ENCODE measurements at places on chromosomes 6 and 20.

GRCh38 chr6:44808148-44808547 is 420.6 kb downstream of the CDC5L start:
- no peak for DNase-seq

DNA sequence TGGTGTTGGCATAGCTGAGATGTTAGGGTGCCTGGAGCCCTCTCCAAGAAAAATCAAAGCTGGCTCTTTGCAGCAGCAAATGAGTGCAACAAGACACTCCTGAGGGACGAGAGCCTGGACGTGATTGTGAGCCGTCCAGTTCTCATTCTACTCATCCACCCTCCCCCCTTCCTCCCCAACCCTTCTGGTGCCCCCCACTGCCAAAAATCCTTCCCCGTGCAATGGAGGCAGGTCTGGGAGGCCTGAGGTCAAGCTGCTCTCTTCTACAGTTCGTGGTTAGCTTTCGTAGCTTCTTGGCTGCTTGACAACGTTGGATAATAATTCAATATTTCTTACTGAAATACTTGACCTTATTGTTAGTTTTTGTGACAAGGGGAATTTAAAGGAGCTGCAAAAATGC is 185.3 kb upstream of the SUPT3H start:
- DNase-seq, result no peak

- no peak for DNase-seq
Measured at GRCh38 chr20:58094698-58095097, 133.8 kb downstream of the ANKRD60 start.

- peak; percentile 39 for DNase-seq
Measured at GRCh38 chr20:23147964-23148730, 62.0 kb upstream of the CD93 start.

DNA sequence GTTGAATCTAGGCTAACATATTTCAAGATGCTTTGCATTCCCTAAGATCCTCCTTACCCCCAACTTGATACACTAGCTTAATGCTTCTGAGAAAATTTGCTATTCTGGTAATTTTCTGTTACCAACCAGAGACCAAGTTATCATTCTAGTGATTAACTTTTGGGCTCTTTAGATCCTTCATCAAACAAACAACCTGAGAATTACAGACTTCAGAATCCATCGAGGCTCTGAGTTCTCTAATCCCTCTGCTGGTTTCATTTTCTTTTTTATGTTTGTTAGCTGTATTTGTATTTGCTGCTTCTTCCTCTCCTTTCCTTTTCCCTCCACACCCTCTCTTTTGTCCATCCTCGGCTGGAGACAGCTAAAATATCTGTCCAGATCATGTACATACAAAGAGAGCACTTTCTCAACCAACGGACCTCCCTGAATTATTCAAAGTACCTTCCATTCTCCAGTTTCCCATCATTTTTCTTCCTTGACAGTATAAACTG is 98.7 kb upstream of the RIPOR2 start:
- DNase-seq, result no peak

DNA sequence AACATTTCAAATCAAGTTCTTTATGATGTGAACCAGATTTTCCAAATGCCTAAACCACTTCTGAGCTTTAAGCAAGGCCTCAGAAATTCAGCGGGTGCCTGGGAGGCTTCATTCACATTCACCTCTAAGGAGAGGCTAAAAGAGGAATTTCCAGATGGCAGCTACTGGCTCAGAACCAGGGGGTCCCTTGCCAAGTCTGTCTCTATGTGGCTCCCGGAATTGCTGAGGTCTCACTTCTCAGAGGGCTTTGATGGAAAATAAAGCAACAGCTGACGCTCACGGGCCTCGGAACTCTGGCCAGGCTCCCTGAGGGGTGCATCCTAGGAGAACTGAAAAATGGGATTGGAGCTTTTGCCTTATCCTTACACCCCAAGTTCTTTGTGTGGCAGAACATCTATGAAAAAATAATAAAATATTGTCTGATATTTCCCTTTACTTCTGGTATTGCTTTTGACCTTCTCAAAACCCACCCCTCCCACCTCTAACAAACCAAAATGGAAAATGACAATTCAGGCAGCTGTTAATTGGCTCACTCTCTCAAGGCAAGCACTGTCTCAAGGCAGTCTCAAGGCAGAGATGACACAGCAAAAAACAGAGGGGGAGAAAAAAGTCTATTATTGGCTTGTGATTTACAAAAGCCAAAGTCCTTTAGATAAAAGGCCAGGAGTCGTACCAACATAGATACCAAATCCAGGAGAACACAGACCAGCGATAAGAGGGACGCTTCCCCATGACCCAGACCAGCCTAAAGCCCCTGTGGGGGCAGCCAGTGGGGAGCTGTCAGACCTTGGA is 21.8 kb upstream of the LRRN4 start:
- DNase-seq, result no peak

- DNase-seq, result no peak
Measured at GRCh38 chr20:62590309-62591121, 51.8 kb upstream of the SLCO4A1 start.

DNA sequence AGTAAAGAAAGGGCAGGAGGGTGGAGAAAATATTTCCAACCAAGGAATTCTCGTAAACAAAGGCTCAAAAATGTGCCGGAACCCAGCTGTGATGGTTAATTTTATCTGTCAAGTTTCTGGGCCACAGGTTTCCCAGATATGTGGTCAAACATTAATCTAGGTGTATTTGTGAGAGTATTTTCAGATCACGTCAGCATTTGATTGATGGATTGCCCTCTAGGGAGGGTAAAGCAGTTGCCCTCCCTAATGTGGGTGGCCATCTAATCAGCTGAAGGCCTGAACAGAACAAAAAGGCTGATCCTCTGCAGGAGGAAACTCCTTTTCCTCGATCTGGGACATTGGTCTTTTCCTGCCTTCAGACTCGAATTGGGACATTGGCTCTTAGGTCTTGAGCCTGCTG is 298.7 kb upstream of the TCF21 start:
- no peak for DNase-seq

DNA sequence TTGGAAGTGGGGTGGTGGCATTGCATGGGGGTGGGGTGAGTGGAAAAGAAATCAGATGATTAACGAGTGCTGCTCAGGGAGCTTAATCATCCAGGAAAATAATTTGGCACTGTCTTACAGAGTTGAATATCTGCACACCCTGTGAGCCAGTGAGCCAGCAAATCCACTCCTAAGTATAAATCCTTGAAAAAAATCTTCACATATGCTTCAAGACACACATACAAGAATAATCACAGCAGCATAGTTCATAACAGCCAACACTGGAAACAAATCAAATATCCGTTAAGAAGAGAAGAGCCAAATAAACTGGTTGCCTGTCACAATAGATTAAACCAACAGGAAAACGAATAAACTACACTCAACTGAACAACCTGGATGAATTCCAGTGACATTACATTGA is 62.8 kb downstream of the SAMD3 start:
- DNase-seq, result no peak

DNA sequence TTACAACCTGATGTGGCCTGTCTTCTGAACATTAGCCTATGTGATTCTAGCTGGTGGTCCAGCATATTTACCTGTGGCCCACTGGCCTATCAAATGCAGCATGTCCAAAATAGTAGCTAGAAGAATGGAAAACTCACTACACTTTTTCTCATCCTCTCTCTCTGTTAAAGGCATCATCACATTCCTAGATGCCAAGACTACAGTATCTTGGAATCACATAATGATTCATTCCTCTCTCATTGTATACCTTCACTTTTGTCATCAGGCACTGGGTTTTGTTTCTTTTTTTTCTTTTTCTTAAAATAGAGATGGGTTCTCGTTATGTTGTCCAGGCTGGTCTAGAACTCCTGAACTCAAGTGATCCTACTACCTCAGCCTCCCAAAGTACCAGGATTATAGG is 45.0 kb downstream of the FAM83B start:
- DNase-seq, result no peak

DNA sequence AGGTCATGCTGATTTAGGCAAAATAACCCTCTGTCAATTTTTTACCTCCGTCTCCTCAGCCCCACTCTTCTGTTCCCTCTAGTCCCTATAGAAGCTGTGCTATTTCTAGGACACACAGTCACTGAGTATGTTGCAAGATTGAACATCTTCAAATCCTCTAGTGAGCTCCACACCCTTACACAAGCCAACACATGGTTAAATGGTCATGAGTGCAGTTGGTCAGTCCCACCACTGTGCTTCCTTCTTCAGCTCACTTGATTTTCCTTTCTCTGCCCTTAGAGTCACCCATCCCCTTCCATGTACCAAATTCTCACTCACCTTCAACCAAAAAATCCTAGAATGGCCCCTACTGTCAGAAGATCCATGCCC is 48.2 kb upstream of the F13A1 start:
- no peak for DNase-seq

DNA sequence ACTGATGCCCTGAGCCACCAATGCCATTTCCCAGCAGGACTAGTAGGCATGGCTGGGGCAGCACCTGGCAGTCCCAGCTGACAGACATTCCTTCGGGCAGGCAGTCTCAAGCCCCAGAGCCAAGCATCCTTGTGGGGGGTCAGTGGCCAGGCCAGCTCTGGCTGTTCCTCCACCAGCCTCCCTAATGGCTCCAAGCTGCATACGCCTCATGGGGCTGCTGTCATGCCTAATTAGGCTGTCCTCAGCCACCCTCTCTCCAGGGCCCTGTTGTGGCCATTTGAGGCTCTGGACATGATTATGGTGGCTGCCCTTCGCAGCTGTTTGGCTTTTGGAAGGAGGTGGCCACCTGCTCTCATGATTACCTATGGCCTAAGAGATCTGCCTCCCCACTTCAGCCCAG is 79.4 kb downstream of the DLGAP4 start:
- DNase-seq, result no peak

DNA sequence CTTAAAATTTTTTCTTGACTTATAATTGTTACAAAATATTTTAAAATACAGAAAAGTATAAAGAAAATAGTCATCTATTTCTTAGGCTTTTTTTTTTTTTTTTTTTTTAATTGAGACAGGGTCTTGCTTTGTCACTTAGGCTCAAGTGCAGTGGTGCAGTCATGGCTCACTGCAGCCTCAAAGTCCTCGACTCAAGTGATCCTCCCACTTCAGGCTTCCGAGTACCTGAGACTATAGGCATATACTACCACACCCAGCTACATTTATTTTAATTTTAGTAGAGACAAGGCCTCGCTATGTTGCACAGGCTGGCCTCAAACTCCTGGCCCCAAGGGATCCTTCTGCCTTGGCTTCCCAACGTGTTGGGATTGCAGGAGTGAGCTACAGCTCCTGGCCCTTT is 5.3 kb upstream of the ACAT2 start:
- DNase-seq, result no peak

GRCh38 chr6:147699637-147700036 is 191.1 kb downstream of the SAMD5 start:
- no peak for DNase-seq

GRCh38 chr6:89122625-89123024 is 4.8 kb upstream of the SRSF12 start:
- DNase-seq, result no peak

DNA sequence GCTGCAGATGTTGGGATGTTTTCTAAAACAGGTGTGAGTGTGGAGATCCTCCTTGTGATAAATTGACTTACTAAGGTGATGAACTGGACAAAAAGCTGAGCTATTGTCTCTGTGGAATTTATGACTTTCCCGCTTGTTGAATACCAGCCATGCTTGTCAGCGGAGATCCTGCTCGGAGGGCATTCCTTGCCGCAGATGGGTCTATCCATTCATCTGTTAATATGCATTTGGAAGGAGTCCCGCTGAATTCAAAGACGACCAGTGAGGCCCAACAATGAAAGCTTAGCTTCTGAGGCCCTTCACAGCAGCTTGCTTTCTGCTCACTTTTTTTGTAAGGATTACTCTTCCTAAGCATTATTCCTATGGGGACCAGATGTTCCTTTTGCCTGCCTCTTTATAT is 124.9 kb downstream of the TIAM2 start:
- DNase-seq, result no peak

DNA sequence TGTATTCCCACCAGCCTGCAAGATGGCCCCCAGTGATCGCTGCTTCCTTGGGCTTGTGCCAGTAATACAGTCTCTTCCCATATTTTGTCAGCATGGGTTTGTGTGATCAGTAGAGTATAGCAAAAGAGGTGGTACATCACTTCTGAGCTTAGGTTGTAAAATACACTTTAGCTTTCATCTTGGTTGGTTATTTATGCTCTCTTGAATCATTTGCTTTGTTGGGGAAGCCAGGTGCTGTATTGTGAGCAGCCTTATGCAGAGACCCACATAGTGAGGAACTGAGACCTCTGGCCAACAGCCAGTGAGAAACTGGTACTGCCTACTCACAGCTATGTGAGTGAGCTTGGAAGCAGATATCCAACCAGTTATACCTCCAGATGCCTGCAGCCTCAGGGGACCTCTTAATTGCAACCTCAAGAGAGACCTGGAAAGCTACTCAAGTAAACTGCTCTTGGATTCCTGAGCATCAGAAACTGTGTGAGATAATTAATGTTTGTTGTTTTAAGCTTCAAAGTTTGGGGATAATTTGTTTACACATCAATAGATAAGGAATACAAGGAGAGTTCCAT is 229.3 kb downstream of the FARS2 start:
- DNase-seq, result no peak

DNA sequence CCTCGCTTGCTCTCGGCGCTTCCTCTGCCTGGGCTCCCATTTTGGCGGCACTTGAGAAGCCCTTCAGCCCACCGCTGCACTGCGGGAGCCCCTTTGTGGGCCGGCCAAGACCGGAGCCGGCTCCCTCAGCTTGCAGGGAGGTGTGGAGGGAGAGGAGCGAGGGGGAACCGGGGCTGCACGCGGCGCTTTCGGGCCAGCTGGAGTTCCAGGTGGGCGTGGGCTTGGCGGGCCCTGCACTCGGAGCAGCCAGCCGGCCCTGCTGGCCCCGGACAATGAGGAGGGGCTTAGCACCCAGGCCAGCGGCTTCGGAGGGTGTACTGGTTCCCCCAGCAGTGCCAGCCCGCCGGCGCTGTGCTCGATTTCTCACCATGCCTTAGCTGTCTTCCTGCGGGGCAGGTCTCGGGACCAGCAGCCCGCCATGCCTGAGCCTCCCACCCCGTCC is 10.2 kb upstream of the SRPK1 start:
- DNase-seq, result no peak

DNA sequence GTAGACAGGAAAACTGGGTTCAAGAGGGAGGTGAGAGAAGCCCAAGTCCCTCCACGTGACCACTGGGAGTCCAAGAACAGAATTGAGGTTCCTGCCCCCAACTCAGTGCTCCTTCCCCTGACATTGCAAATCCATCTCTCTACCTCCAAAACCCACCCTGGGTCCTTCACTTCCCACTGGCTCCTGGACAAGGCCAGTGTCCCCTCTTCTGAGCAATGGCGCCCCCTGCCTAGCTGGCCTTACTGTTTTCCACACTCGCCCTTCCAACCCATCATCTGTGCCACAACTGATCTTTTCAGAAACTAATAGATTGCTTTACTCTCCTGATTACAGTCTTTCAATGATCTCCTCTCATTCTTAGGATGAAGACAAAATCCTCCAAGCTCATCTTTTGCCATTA is 200.3 kb downstream of the ANKRD60 start:
- peak; percentile 29 for DNase-seq

GRCh38 chr6:140956571-140957369 is 1176.0 kb upstream of the GJE1 start:
- no peak for DNase-seq

GRCh38 chr6:118918329-118918725 is 16.6 kb downstream of the MCM9 start:
- no peak for DNase-seq

All from type B pancreatic cell (in vitro differentiated cells).